CD8-positive, alpha-beta memory T cell (primary cell): ENCODE measurements at places on chromosomes 5 and 9. TPM values are rescaled to one million over a fixed set of nuclear protein-coding genes. Genes with fewer than 3 reads are reported as not detected.

GRCh38 chr9:31573561-31573960 is 810.9 kb upstream of the ACO1 start:
- H3K27ac ChIP-seq: no peak overlapping the region
- no peaks in the 10 kb centered on the region for H3K27me3 ChIP-seq
- no peak overlapping the region for H3K4me3 ChIP-seq
- no peaks in the 10 kb centered on the region for H3K36me3 ChIP-seq
- no peak for DNase-seq

GRCh38 chr9:35649431-35650340 is 1.0 kb downstream of the SIT1 start:
- H3K27me3 ChIP-seq: no peaks in the 10 kb centered on the region
- H3K4me3 ChIP-seq: peak overlapping the region; percentile 97
- peak overlapping the region; percentile 70 for H3K27ac ChIP-seq
- H3K36me3 ChIP-seq: no peaks in the 10 kb centered on the region
- peaks cover 62% of the 10 kb centered on the region for H3K4me1 ChIP-seq

DNA sequence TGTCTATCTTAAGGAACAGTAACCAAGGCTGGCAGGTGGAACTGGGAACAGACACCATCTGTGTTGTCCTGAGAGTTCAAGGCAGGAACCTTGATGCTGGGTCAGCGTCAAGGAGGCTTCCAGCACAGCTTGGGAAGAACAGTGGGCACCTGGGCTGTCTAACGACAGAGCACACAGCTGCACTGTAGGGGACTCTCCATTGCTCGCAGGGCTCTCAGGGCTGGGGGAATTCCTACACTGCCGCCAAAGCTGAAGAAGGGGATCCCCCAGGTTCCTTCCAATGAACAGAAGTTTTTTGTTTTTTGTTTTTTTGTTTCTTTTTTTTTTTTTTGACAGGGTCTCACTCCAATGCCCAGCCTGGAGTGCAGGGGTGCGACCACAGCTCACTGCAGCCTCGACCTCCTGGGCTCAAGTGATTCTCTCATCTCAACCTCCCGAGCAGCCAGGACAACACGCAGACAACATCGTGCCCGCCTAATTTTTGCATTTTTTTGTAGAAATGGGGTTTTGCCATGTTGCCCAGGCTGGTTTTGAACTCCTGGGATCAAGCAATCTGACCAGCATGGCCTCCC is 81.9 kb downstream of the PTPN3 start:
- H3K27me3 ChIP-seq: no peaks in the 10 kb centered on the region
- H3K4me3 ChIP-seq: no peak overlapping the region
- no peaks in the 10 kb centered on the region for H3K36me3 ChIP-seq

EPB41L4A gene
- total RNA-seq: 0.31 TPM

DNA sequence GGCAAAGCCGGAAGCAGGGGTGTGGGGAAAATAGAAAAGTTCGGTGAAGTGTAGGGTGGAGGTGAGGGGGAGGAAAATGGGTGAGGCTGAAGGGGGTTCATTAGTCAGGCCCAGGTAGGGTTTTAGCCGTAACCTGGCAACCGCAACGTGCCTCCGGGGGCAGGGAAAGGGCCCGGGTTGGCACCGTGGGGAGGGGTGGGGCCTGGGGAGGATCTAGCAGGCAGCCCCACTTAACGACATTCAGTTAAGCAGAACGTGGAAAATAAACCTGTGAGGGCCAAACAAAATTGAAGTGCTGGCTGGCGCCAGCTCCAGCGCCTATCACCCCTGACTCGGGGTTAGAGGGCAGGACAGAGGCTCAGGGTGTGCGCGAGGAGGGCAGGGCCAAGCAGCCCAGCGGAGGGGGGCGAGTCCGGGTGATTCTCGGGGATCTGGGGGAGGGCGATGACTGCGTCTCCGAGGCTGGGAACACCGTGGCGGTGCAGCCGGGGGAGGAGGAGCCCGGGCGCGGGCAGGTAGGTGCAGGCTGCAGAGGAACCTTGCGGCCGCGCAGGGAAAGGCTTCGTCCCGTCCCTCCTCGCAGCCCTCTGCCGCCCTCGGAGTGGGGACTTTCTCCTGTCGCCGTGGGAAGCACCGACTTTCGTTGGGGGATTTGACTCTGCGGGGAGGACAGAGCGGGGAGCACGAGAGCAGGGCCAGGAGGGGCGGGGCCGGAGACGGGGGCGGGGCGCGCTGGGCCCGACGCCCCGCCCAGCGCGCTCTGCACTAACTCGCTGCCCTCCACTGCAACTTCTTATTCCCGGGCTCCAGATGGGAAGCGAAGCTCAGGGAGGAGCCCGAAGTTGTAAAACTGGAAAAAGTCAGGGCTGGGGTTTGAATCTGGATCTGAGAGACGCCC is 5.1 kb downstream of the RGS14 start:
- peak; percentile 78 for DNase-seq
- H3K36me3 ChIP-seq: peaks cover 8% of the 10 kb centered on the region
- peaks cover 72% of the 10 kb centered on the region for H3K4me1 ChIP-seq
- peak overlapping the region; percentile 57 for H3K27ac ChIP-seq
- H3K27me3 ChIP-seq: no peaks in the 10 kb centered on the region

- no peak overlapping the region for H3K27ac ChIP-seq
- no peaks in the 10 kb centered on the region for H3K36me3 ChIP-seq
- H3K27me3 ChIP-seq: no peaks in the 10 kb centered on the region
- no peak for DNase-seq
- H3K4me3 ChIP-seq: no peak overlapping the region
These were observed 605.4 kb downstream of the TLE1 start for GRCh38 chr9:81083854-81084512.

DNA sequence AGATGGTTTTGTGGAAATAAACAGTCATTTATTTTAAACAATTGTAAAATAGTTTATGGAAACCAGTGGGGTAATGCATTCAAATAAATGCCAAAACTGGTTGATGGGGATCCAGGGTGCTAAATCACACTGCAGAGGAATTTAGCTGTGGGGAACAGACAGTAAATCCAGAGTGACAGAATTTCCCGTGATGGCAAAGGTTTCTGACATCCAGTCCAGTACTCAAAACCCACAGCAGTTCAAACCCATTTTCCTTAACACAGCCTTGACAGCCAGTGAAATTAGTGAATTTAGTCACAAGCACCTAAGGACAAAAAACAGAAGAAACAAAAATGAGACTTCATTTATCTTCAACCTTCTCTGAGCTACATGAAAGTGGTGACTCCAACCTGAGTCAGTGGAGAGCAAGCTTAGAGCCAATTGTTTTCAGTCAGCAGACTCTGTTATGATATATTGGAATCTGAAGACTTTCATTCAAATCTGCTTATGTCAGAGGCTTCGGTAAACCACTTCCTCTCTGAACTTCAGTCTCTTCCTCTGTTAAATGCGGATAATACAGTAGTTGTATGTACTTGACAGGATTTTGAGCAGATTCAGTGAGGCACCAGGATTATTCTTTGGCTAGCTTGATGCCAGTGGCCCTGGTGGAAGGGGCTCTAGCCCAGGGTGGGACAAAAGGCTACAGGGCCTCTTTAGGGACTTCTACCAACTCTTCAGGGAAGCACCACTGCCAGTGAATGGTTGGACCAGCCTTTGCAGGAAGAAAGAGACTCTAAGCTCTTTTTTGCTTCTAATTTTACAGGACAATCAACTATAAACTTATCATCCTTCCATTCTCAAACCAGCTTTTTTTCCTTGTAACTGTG is 185.3 kb downstream of the MAPKAP1 start:
- H3K4me3 ChIP-seq: no peak overlapping the region
- H3K27me3 ChIP-seq: no peaks in the 10 kb centered on the region
- peaks cover 22% of the 10 kb centered on the region for H3K4me1 ChIP-seq
- no peak overlapping the region for H3K27ac ChIP-seq

DNA sequence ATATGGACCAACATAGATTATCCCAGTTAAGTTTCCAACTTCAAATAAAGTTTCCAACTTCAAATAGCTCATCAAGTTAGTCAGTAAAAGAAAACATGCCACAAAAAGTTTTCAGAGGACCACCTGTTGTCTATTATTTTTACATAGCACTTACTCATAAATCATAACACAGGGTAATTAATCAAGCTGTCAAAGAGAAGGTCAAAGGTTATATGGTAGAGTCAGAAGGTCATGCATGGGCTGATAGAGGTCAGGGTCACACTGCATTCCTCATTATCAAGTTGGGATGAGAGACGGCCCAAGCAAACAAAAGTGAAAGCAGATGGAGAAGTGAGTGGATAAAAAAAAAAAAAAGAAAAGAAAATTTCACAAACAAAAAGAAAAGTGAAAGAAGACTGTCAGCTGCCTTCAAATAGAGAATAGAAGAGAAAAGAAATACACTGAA is 145.5 kb upstream of the POU5F2 start:
- no peak overlapping the region for H3K27ac ChIP-seq
- no peaks in the 10 kb centered on the region for H3K36me3 ChIP-seq
- no peak overlapping the region for H3K4me3 ChIP-seq

ZCCHC7 gene
- 25.6 TPM for total RNA-seq

- H3K27ac ChIP-seq: no peak overlapping the region
- no peak overlapping the region for H3K4me3 ChIP-seq
These were observed 9.1 kb downstream of the BRD3 start for GRCh38 chr9:134058716-134059115.

BAAT gene
- total RNA-seq: not detected
